NCI-H2107 (cell line): ENCODE measurements at places on chromosomes 5 and 9.

DNA sequence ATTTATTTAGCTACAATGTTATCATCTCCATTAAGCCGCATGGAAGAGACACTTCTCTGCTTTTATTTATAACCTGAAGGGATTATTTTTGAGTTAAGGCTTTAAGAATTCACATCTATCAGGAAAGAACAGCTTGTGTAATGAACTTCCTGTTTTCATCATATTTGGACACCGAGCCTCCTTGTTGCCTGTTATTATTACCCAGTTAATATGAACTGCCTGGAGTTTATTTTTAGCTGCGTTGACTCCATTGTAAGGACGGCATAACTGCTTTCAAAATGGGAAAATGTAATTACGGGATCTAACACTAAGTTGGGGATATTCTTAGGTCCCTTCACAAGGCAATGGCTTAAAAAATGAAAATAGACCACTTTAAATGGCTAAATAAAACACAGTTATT, 89.0 kb upstream of the NR4A3 start:
- no peak for DNase-seq

DNA sequence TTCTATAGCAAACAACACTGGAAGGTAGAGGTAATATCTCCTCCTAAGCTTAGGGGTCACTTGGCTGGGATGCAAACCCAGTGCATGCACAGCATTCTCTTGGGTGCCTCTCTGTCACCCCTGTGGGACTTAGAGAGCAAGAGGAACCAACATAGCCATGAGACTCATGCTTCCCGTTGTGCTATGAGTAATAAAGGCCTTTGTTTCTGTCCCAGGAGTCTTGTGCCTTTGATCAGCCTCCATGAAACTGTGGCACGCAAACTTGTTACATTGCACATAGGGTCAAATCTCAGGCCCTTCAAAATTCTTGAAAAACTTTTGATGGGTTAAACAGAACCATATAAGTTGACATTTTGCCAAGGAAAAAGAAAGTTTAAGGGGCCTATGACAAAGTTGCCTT, 272.8 kb downstream of the TAF11L14 start:
- no peak for DNase-seq

GRCh38 chr9:14311956-14312685, 1.8 kb downstream of the NFIB start:
- DNase-seq, result no peak

DNA sequence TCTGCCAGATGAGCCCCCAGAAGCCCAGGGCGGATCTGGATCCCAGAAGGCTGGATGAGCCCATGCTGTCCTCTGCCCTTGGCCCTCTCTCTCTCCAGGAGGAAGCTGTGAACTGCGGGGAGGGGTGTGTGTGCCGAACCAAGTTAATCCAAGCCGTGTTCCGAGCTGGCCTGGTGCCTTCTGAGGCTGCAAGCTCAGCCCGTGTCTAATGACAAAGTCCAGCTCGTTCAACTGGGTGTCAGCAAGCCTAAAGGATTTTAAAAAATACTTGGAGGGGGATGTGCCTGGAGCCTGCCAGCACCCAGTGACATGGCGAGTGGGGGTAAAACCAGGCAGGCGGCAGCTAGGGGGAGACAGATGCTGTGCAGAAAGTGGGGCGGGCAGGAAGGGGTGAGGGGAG, 8.0 kb downstream of the STC2 start:
- no peak for DNase-seq

DNA sequence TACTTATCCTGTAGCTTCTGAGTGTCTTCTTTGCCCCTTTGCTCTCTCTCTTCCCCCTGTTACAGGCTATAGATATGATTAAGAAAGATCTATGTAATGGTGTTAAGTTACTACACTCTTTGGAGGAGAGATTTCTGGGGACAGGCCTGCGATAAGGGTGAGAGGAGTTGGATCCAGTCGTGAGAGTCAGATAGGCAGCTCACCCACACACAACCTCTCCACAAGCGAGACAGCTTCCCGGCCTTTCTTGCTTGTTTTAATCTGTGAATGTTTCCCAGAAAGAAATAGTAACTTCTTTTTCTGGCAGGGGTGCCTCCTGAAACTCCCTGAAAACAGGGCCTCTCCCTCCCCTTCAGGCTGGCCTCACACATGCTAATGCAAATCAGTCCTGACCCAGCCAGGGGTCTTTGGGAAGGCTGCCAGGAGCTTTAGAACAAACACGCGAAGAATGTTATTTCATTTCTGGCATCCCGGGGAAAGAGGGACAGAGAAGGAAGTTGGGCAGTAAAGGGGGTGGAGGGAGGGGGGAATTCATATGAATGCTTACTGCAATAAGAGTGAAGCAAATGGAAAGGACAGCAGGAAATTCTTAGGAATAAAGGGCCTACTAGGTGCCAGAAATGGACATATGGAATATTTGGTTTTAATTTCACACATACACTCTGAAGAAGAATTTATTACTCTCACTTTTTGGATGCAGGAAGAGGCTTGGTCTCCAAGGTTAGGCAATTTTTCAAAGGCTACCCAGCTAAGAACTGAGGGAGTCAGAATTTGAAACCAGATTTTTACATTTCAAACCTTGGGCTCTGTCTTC, 215.8 kb upstream of the TRIM32 start:
- DNase-seq, result no peak

DNA sequence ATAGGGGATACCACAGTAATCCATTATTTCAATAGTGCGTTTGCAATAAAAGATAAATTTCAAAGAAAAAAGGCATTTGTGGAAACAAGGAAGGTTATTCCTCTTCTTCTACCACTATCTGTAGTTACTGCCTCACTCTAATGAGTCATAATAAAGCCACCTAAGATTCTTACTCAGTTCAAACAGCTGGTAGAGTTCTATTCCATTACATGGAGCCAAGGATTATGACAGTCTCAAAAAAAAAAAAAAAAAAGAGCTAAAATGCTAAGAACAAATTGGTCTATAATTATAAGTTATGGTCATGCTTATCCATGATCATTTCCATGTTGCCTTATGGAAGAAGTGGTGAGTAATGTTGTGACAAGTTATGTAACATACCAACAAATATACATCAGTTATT, 46.3 kb downstream of the DENND1A start:
- no peak for DNase-seq

DNA sequence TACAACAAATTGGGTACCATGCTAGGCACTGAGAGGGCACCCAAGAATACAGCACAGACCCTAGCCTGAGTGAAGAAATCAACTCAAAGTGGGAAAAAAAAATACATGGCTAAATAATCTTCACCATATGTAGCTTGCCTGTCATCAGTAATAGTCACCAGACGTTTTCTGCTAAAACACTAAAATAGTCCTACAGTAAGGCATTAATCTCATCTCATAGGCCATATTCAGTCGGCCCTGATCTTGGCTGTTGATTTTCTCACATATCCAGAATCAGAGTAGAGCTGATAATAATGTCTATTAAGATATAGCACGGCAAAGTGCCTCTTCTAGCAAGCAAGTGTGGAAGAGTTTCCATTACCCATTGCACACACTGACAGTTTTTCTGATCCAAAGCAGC, 322.1 kb upstream of the SLC30A5 start:
- no peak for DNase-seq

GRCh38 chr5:170614720-170615119, 110.9 kb downstream of the KCNIP1 start:
- DNase-seq, result no peak

DNA sequence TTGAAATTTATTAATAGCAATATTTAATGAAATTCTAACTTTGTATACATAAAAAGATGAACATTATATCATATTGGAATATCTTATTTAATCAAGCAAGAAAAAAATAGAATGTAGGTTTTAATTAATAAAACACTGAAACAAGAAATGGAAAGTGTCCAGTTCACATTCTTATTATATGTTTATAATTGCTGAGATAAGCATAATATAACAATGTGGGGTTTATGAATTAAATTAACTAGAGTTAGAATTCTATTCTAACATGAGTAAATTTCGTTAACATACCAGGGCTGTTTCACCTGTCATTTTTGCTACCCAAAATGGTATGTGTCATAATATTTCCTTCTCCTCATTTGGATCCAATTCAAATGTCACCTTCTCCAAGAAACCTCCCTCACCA, 12.3 kb downstream of the CDH9 start:
- DNase-seq, result no peak

- no peak for DNase-seq
Measured at GRCh38 chr5:103411711-103412110, 150.9 kb downstream of the NUDT12 start.

DNA sequence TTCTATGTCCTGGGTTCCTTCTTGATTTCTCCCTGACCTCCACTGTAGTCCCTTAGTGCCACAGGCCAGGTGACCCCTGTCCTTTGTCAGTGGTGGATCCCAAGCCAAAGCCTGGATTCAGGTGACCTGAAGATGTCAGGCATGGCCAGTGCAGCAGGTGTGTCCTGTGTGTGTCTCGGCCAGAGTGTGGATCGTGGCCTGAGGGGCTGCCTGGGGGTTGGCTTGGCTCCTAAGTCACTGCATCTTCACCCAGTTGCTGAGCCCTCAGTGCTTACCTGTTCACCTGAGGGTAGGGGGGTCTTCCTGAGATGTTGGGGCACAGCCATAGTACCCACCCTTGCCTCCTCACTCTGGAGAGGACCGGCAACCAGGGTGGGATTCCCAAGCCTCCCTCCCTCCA, 61.8 kb upstream of the PITX1 start:
- DNase-seq, result no peak

DNA sequence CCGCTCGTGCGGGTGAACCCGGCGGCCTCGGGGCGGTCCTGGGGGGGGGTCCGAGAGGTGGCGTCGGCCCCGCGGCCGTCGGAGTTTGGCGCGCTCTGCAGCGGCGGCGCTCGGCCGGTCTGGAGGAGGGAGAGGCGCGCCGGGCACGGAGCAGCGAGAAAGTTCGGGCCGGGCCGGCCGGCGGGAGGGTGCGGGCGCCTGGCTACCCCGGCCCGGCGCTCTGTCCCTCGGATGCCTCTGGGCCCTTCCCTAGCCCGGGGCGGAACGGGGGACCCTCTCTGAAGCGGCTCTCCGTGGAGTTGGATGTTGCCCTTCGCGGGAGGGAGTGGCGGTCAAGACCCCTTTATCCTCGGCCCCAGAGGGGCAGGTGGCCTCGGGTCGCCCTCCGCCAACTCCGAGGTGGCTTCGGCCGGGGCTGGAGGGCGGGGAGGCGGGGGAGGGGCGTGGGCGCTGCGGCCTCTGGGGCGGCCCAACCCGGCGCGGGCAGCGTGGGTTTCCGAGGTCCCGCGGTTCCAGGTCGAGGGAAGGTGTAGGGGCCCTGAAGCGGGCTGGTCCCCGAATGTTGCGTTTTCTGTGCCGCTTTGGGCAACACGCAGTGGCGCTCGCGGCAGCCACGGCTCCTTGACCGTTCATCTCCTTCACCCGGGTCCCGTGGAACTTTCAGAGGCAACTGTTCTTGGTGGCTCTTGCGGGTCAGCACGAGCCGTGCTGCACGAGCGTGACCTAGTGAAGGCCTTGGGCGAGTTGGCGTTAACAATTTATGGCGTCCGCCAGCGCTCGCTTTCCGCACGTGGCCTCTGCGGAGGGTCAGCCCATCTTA, 290.5 kb downstream of the DOCK8 start:
- no peak for DNase-seq

GRCh38 chr5:174097486-174098185, 52.1 kb downstream of the NSG2 start:
- no peak for DNase-seq

GRCh38 chr5:107099506-107099905, 571.2 kb downstream of the EFNA5 start:
- no peak for DNase-seq

GRCh38 chr9:131271506-131271931, 4.8 kb downstream of the FAM78A start:
- DNase-seq, result no peak

- no peak for DNase-seq
Measured at GRCh38 chr5:10485142-10485795, 43.6 kb downstream of the ROPN1L start.
